ENCODE measurements at places on chromosomes 5 and 9.
A peak's percentile ranks its signal among the peaks of the same experiment; 100 is the strongest.

GRCh38 chr5:150647275-150648251 lies 7.1 kb downstream of the SYNPO start:
- DNase-seq: no peak

- DNase-seq: no peak
Measured at GRCh38 chr5:151095341-151096000, 14.6 kb upstream of the TNIP1 start.

DNA sequence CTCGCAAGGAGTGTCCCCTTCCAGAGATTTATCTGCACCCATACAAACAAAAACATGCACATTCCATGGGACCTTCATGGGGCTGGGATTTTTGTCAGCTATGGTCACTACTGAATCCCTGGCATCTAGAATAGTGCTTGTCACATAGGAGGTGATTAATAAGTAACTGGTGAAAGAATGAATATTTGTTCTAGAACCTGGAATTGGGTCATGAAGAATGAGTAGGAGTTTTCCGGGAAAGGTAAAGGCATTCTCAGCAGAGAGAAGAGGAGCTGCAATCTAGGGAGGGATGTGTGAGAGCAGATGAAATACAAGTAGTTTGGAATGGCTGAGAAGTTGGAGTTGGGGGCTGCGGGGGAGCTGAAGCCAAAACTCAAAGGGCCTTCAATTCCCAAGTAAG lies 2.8 kb upstream of the LMAN2 start:
- DNase-seq: no peak

- DNase-seq: no peak
Measured at GRCh38 chr5:59685191-59685530, 208.4 kb downstream of the PDE4D start.

- DNase-seq: no peak
Measured at GRCh38 chr5:55897905-55898304, 46.7 kb downstream of the IL31RA start.

DNA sequence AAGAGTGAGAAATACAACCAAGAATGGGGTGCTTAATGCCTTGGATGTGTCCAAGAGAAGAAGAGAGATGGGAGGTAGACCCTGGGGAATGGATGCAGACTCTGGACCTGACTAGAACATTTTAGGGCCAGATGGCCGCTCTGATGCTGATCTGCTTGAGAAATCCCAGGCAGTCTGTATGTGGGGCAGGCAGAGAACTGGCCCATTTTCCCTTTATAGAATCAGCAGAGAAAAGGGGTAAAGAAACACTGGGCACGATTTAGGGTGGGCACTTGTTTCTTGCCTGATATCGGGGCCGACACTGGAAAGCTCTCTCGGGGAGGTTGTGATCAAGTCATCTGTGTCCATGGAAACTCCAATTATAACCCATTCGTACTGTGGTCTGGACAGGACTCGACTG lies 118.5 kb upstream of the FSTL4 start:
- DNase-seq: no peak

- DNase-seq: no peak
Measured at GRCh38 chr9:130987738-130988399, 21.1 kb upstream of the LAMC3 start.

DNA sequence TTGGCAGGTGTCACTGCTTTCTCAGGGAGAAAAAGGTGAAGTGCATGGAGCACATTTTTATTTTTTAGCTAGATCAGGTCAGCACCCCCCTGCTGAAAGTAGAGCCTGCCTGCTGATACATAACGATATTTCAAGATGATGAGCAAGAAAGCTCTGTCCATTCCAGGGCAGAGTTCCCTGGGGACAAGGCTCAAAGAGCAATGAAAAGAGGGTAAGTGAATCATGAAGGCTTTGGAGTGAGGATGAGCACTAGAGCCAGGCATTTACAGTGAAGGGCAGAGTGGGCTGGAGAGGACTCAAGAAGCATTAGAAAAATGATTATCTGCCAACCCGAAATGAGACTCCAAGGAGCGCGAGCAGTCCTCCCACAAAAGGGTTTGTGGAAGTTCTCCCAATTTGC lies 345.7 kb downstream of the TLE4 start:
- DNase-seq: no peak

- DNase-seq: no peak
Measured at GRCh38 chr5:91491229-91491628, 108.1 kb upstream of the ARRDC3 start.

GRCh38 chr9:41229408-41230401 lies 40.6 kb upstream of the ZNG1F start:
- DNase-seq: no peak

- DNase-seq: no peak
Measured at GRCh38 chr9:18611971-18612370, 138.0 kb downstream of the ADAMTSL1 start.

DNA sequence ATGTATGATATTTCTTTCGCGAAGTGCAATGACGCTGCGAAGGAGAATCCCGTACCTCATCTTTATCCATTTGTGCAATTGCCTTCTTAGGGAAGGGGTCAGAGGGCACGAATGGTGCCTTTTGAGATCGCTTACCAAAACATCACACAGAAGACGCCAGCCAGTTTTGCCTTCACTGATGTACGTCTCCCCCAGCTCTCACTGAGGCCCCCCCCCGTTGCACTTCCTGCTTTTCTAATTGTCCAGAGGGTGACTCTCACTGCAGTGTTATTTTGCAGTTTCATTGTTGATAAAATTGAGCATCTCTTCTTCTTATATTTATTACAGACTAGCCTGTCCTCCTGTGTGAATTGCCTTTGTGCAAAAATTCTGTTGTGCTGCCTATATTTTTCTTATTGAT lies 39.0 kb upstream of the CACNA1B start:
- DNase-seq: no peak

DNA sequence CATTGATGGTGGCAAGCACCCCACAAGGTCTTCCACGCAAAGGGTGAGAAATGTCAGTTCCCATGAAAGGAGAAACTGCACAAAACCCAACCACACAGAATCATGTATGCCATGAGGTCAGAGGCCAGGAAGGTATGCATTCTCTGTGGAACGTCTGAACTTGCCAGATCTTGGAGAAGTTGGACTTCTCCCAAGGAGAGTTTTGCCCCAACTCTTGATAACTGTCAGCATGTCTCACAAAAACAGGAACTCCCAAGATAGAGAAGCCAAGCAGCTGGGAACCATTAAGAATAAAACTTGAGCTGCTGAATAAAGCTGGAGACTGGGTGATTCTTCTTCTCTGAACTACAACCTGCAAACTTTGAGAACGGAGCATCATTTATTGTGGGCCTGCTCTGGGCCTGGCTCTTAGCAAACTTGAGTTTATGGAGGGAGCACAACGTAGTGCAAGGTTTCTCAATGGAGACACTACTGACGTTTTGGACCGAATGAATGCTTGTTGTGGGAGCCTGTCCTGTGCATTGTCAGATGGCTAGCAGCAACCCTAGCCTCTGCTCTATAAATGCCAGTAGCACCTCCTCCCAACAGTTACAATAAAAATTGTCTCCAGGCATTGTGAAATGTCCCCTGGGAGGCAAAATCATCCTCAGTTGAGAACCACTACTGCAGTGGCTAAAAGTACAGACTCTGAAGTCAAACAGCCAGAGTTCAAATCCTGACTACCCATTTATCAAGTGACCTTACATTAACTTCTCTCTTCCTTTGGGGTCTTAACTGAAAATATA lies 193.5 kb downstream of the ACTL7B start:
- no peak for DNase-seq

- no peak for DNase-seq
Measured at GRCh38 chr5:67133776-67134175, 62.8 kb downstream of the CD180 start.

DNA sequence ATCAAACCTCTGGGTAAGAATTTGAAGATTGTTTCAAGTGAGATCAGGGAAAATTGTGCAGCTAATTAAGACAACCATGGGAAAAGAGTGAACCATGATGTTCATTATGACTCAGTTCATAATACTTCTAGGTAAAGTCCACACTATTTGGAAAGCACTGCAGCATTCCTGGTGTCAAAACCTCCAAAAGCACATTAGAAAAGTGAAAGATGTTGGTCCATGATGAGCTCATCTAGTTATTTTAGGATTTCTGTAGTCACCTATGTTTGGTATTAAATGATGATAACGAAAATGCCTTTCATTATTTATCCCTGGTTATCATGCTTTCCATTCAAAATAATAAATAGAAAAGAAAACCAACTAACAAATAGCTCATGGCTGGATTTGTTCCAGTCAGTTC lies 49.1 kb downstream of the PTCD2 start:
- no peak for DNase-seq

DNA sequence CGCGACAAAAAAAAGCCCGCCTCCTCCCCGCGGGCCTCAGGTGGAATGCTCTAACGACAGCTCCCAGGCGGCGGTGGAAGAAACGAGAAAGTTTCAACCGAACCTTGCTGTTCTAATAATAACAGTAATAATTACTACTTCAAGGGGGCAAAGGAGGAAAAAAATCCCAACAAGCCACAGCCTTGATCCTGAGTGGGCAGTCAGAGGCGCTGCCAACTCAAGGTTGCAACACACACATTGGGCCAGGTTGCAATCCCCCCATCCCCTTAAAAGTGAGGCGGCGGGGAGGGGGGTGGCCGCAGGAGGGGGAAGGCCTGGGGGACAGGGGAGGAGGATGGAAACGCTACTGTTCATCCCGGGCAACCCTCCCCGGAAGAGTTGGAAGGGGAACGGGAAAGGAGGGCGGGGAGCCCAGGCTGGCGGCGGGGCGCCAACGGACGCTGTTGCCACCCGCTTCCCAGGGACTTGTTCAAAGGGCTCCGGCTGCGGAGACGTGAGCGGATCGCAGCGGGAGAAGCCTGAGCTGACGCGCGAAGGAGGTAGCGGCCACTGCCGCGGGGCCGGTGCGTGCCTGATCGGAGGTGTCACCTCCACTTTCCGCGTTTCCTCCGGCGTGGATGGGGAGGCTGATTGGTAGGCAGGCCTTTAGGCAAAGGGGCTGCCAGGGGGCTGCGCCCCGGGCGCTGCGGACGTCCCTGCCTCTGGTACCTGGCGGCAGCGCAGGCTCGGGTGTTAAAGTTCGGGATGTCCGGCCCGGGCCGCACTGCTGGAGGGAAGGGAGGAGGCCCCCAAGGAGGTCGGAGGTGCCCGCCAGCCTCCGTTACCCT lies 647 bp downstream of the SMARCA2 start:
- peak; percentile 53 for DNase-seq

- no peak for DNase-seq
Measured at GRCh38 chr9:130692321-130692720, 1.3 kb upstream of the EXOSC2 start.

DNA sequence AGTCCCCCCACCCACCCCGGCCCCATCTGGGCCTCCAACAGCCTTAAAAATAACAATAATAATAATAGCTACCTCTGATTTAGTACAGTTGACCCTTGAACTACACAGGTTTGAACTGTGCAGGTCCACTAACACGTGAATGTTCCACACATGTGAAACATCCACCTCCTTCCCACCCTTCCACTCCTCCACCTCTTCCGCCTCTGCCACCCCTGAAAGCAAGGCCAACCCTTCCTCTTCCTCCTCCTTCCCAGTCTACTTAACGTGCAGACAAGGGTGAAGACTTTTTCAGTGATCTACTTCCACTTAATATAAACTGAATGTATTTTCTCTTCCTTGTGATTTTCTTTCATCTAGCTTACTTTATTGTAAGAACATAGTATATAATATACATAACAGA lies 10.8 kb downstream of the PDGFRB start:
- no peak for DNase-seq

GRCh38 chr5:150035139-150035895 lies 34.8 kb downstream of the HMGXB3 start:
- DNase-seq: no peak

GRCh38 chr9:97545486-97545885 lies 44.0 kb downstream of the TMOD1 start:
- DNase-seq: no peak

GRCh38 chr9:3507395-3508077 lies 18.3 kb downstream of the RFX3 start:
- DNase-seq: no peak

- no peak for DNase-seq
Measured at GRCh38 chr9:107409581-107410389, 79.8 kb downstream of the KLF4 start.

DNA sequence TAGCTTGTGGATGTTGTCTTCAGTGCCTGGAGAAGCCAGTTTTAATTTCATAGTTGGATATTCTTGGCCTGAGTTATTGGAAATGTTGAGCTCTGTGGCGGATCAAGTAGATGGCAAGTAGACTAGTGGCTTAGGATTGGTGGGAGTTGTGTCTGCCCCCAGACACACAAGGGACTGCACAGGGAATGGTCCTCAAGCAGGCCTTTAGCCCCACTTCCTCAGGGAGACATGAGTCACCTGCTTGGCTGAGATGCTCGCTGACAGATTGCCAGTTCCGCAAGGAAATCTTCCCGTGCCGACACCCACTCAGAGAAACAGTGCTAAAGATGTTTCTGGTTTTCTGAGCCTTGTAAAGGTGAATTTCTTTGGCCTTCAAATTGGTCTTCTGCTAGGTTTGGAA lies 18.8 kb upstream of the CATSPER3 start:
- no peak for DNase-seq

DNA sequence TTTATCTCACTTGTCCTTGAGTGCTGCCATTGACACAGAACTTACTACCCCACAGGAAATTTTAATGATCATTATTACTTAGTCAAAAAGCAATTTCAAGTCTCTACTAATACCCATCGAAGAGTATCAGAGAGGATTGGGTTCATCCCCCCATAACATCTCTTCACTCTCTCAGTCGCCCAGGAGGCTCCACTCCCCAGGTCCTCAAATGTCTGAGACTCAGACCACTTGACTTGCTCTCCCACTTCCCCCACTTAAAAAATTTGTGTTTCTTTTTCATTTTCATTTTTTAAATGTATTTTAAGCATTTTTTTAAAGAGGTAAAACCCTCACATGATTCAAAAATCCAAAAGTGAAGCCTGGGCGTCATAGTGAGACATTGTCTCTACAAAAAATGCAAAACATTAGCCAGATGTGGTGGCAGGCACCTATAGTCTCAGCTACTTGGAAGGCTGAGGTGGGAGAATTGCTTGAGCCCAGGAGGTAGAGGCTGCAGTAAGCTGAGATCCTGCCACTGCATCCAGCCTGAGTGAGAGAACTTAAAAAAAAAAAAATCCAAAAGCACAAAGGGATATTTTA lies 56.8 kb upstream of the TRAF1 start:
- DNase-seq: no peak

DNA sequence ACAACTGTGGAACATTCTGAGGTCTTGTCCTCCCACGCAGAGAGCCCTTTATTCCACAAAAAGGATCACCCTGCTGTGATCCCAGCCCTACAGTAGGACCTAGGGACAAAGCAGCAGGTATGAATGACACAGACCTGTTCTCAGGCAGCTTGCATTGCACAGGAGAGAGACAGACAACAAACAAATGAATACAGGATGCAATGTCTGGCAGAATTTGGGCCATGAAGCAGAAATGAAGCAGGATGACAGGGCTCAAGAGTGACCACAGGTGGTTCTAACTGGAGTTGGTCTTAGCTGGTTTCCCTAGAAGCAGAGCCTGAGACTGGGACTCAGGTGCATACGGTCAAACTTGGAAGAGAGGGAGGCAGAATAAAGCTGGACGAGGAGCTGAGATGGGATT lies 388.8 kb downstream of the CDK5RAP2 start:
- no peak for DNase-seq

DNA sequence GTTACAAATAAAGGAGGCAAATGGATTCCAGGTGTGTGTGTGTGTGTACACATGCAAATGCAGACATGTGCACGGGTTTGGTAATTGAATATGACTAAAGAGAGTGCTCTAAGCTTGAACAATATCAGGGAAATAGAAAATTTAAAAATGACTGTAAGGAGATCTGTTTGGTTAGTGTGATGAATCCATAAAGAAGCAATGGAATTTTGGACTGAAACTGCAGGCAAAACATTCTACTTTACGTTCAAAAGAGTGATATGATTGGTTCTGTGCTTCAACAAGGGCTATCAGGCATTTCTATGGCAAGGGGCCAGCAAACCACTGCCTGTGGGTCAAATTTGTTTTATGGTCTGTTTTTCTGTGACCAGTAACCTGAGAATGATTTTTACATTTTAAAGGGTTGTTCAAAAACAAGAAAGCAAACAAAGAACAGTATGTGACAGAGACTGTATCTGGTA lies 332.8 kb upstream of the KLF9 start:
- no peak for DNase-seq

Measured in CD4-positive, alpha-beta T cell treated with Interleukin-17A for 1 hour (primary cell).